ENCODE measurements at places on chromosomes 3 and 15.

GRCh38 chr3:169029674-169030285, 633.7 kb downstream of the MECOM start:
- DNase-seq: no peak

DNA sequence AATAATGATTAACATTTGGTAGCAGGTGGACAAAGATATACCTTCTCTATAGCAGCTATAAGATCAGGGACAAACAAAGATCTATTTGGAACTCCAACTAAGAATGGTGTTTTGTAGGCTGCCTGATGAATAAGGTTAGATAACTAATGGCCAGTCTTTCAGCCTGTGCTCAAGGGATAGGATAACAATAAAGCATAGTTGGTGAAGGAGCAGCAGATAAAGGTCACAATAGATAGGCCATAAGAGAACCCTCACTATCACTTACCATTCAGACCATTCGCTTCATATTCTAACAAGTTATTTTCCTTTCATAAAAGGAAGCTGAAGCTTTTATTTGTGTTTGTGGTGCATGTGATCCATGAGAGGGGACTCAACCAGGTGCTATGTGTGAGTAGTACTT, 19.8 kb downstream of the EPM2AIP1 start:
- DNase-seq: no peak

DNA sequence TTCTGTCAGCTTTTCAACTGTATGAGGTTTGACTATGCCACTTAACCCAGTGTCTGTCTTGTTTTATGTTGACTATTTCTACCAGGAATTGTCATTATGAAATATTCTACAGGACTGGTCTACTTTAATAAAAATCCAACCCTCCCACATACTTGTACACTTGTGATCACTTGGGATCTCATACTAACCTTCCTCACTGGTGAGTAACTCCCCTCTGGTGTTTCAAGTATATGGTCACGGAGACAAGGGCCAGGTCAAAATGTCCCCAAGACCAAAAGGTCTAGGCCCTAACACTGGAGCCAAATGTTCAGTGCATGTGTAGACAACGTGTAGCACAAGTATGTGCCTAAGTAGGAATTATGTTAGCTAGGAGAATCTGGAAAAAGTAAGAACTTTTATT, 122.7 kb upstream of the TJP1 start:
- no peak for DNase-seq

DNA sequence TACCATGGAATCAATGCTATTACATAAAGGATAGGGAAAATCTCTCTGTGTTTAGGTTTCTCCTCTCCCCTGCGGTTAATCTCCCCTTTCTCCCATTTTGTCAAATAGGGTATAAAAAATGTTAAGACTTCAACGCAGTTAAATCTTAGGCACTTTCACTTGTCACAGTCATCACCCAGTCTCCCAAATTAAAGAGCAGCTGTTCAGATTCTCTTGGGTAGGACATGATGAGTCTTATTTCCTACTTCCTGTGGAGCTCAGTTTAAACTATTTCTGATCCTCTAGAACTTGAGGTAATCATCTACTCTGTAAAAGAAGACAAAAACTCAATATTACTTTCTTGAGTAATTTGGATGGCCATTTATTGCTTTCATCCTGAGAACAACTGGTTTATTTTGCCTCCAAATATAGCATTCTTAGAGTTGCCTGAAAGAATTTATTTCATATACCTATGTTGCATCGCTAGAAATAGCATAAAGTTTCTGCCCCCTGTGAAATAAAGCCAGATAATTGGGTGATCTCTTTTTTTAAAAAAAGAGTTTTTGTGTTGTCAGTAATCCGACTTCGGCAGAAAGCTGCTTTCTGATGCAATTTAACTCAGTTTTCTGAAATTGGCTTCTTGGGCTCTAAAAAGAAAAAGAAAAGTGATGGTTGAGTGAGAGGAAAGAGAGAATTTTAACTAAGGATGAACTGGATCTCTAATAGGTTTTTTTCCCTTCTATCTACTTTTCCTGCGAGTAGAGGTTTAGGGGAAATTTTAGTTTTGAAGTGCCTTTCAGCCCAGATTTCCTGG, 20.7 kb downstream of the RAP2B start:
- no peak for DNase-seq

GRCh38 chr3:154356009-154356408, 31.7 kb upstream of the DHX36 start:
- DNase-seq: no peak

GRCh38 chr3:10251006-10251405, 2.7 kb downstream of the TATDN2 start:
- no peak for DNase-seq

GRCh38 chr3:41975416-41976103, 13.7 kb upstream of the ULK4 start:
- no peak for DNase-seq

DNA sequence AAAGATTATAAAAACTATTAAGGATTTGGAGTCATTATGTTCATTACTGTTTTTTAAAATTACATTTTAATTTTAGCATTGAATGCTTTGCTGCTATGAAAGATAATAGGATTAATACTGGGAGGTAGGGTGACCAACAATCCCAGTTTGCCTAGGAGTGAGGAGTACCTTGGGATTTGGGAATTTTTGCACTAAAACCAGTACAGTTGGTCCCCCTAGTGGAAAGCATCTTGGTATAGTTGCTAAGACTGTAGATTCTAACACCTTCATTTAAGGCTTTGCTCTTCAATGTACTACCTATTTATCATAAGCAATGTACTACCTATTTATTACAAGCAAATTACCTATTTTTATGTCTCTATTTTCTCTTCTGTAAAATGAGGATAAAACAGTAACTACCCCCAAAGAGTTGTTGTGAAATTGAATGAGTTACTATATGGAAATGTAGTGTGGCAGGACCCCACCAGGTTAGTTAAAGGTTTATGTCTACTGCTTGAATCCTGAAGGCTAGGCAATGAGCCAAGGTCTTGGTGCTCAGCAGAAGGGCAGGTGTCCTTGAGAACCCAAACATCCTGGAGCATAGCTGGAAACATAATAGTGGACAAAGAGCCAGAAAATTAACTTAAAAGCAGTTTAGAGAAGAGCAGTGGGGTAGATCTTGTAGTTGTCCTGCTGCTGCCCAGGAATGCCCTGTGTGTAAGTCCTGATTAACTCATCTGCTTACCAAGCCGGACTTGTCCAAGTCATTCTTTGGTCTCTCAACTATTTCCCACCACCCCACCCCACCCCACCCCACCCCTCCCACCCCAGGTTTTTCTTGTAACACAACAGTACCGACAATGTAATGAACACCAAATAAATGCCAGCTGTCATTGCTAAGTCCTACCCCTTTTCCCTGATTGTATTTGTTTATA, 49.2 kb upstream of the NMD3 start:
- DNase-seq: peak; percentile 20

All from SW480 (cell line).